ENCODE measurements at places on chromosomes 12 and 14.

- no peak for DNase-seq
Measured at GRCh38 chr14:91647856-91648255, 84.0 kb downstream of the CATSPERB start.

- no peak for DNase-seq
Measured at GRCh38 chr14:42214981-42215491, 608.4 kb downstream of the LRFN5 start.

DNA sequence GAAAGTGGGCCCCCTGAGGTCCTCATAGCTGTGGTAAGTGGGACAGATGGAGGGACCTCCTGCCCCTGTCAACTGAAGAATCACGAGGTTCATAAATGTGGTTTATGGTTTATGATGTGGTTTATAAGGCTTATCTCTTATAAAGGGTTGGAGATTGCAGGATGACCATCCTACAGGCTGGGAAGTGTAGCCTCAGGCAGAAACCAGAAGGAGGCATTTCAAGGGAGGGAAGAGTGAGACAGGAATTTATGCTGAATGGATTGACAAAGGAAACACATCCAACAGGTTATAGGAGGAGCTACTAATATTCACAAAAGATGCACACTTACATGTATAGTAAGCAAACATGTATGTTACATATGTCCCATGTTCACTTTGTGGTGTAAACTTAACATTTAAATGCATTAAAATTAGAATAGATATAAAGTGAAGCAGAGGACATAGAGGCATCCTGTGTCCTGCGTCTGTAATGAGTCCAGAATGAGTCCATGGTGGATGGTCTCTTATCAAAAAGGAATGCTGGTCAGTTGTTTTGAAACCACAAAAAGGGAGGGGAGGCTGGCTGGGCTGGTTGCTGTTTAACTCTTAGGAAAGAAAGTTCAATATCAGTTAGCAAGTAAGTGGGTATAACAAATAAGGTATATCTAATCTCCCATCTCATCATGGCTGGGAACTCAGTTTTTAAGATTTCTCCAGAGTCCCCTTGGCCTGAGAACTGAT is 149.0 kb upstream of the RMST start:
- no peak for DNase-seq

DNA sequence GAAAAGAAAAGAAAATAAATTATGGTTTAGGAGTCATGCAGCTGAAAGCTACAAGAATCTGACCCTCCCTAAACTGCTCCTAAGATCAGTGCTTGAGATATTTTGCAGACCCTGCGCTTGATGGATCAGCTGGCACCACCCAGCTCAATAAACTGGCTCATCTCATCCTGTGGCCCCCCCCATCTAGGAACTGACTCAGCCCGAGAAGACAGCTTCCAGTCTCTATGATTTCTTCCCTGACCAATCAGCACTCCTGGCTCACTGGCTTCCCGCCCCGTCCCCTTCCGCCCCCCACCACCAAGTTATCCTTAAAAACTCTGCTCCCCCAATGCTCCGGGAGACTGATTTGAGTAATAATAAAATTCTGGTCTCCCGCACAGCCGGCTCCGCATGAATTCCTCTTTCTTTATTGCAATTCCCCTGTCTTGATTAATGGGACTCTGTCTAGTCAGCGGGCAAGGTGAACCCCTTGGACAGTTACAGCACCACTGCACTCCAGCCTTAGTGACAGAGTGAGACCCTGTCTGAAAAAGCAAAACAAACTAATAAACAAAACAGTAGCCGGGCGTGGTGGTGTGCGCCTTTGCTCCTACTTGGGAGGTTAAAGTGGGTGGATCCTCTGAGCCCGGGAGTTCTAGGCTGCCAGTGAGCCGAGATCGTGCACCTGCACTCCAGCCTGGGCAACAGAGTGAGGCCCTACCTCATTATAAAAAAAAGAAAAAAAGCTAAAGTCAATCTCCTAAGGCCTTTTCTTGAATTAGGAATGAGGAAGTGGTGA is 24.5 kb upstream of the SPTLC2 start:
- no peak for DNase-seq

GRCh38 chr12:3003357-3003992 is 44.3 kb downstream of the TEAD4 start:
- peak; percentile 60 for DNase-seq

DNA sequence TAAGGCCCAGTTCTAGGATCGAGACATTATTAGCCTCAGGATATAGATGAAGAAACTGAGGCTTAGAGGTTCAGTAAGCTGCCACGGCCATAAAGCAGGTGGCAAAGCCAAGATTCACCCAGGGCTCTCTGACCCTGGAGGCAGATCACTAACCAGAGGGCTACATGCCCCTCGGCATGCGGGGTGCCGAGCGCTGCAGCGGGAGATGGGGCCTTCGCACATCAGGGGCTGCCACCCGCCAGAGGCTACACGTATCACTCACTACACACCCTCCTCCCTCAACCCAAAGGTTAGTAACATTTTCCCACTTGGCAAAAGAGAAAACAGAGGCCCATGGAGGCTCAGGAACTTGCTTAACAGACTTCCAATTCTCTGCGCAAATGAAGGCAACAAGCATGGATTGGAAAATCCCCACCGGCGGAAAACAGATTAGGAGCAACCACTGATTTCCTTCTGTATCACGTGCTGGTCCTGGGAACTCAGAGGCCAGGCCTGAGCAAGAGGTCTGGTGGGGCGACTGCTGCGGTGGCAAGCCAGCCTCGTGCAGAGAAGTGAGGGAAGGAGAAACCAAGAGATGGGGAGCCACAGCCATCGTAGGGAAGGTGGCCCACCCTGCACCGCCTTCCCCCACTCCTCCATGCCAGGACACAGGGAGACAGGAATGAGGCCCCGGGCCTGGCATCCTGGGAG is 6.0 kb downstream of the CCDC85C start:
- DNase-seq: no peak

GRCh38 chr12:23657598-23657997 is 291.9 kb downstream of the SOX5 start:
- no peak for DNase-seq

DNA sequence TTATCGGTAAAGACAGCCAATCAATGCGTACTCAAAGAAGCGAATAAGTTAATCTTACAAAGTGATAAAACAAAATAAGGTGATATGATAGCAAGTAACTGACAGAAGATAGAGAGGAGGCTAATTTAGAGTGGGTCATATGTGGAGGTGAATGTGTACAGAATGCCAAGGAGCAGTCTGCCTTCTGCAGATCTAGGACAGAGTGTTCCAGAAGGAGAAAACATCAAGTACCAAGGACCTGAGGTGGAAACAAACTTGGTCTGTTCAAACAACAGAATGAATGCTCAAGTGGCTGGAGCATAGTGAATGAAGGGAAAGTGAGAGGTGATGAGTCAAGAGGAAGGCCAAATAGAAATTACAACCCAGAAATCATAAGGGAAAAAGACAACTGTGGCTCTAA is 170.3 kb upstream of the BMP4 start:
- DNase-seq: no peak

Data from psoas muscle (tissue), 8 donors.